ENCODE measurements at places on chromosomes 12 and 14.
A peak's percentile ranks its signal among the peaks of the same experiment; 100 is the strongest.

DNA sequence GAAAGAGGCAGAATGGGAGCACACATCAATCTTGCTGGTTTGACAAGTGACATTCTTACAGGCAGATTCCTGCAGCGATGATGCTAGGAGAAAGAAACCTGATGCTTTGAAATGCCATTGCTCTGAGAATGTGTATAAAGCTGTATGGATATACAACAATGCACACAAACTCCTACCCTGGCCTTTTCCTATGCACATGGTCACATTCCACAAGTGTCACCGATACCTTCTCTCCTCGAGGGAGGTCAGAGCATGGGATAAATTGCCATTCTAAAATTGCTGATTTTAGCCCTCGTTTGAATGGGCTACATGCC, 11.9 kb downstream of the FGF6 start:
- DNase-seq: no peak

DNA sequence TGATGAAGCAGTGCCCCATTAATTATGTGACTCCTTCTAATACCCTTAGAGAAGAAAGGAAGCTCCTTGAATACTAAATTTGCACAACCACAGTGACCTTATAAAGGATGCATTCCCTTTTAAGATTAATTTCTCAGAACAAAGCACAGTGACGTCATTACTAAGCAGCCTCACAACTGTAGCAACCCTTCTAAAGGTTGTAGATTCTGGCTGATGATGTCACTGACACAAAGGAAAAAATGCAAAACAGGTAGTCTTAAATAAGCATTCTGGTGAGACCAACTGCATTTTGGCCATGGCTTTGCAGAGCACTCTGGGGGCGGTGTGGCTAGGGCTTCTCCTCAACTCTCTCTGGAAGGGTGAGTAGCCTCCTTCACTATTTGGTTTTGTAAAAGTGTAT, 38.4 kb upstream of the OR4E1 start:
- no peak for DNase-seq

- DNase-seq: peak; percentile 45
These were observed 145.6 kb upstream of the NAV3 start for GRCh38 chr12:77685112-77685511.

DNA sequence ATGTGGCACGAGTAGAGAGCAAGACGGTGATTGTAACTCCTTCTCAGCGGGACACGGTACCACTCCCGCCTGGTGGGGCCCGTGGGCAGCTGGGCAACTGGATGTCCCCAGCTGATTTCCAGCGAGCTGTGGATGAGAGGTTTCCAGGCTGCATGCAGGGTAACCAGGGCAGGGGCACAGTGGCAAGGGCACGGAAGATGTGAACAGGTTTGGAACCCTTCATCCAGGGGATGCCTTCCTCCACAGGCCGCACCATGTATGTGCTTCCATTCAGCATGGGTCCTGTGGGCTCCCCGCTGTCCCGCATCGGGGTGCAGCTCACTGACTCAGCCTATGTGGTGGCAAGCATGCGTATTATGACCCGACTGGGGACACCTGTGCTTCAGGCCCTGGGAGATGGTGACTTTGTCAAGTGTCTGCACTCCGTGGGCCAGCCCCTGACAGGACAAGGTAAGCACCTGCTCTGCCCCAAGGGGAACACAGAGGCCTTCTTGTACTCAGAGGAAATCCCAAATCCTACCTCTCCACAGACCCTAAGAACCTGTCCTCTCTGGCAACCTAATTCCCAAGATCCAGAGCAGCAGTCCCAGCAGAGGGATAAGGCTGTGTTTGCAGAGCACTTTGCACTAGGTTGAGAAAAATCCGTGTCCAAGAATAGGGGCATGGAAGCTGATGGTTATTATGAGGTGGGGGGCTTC, 4.3 kb downstream of the PCK2 start:
- no peak for DNase-seq

- DNase-seq: no peak
These were observed 18.3 kb downstream of the MTRFR start for GRCh38 chr12:123251403-123252076.

- no peak for DNase-seq
These were observed 21.4 kb upstream of the NCOR2 start for GRCh38 chr12:124588751-124589267.

DNA sequence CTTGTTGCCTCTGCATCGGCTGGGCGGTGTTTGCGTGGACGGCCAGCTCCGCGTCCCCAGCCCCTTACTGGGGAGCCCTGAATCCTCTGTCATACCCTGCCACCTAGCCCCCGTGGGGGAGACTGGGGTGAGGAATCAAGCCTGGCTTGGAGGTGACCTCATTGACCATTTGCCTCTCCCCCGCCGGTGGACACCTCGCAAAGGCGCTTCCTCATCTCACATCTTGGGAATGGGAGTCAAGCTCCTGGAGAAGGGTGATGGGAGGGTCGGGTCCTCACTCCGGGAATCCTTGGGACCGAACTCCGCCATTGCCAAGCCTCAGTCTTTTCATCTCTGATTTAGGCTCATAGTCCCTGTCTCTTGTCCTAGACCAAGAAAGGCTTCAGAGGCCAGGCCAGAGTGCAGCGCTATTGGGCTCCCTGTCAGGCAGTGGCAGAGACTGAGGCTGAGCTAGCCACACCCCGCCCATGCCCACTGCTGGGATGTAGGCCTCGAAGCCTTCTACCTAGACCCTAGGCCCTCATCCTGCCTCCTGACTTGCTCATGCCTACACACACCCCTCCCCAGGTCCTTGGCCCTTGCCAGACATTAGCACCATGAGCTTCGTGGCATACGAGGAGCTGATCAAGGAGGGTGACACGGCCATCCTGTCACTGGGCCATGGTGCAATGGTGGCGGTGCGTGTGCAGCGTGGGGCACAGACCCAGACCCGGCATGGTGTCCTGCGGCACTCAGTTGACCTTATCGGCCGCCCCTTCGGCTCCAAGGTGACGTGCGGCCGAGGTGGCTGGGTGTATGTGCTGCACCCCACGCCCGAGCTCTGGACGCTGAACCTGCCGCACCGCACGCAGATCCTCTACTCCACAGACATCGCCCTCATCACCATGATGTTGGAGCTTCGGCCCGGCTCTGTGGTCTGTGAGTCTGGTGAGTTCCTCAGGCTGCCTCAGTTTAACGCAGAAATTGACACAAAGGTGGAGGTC, 678 bp downstream of the TRMT61A start:
- no peak for DNase-seq

- DNase-seq: no peak
These were observed 39.6 kb downstream of the TEAD4 start for GRCh38 chr12:2998789-2999264.

GRCh38 chr12:75428767-75429166, 37.9 kb downstream of the GLIPR1L2 start:
- no peak for DNase-seq

- DNase-seq: no peak
These were observed 10.3 kb upstream of the ADAM21 start for GRCh38 chr14:70441641-70442040.

GRCh38 chr12:12881151-12881909, 10.0 kb upstream of the GPRC5A start:
- DNase-seq: no peak

DNA sequence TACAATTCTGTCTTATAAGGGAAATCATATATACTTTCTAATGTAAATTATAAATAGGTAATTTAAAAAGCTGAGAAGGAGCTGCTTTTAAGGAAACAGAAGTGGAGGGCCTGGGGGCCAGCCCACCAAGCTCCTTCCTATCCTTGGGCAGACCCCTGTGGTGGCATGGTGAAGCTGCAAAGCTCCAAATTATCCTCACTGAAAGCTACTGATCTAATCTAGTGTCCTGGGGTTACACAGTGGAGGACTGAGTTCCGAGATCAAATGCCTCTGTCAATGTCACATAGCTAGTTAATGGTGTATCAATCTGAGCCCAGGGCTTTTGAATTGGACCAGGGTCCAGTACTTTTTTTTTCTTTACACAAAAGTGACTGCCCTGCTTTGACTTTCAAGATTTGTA, 355.4 kb downstream of the CEP128 start:
- no peak for DNase-seq

- no peak for DNase-seq
These were observed 197.0 kb downstream of the SYNE2 start for GRCh38 chr14:64049616-64050381.

DNA sequence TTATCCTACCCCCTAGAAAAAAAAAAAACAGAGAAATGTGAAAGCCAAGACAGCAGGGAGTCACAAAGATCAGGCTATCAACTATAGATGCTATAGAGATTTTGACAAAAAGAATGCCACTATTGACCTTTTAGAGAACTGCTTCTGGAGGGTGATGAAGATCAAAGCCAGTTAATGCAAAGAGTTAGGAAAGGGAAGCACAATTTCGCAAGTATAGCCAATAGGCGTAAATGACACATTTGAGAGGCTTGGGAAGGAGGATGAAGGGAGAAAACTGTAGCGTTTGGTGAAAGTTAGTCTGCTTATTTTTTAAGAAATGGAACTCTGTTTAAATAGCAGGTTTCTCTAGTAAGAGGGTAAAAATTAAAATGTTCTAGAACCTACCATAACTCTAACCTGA, 190.7 kb downstream of the DUSP6 start:
- no peak for DNase-seq

DNA sequence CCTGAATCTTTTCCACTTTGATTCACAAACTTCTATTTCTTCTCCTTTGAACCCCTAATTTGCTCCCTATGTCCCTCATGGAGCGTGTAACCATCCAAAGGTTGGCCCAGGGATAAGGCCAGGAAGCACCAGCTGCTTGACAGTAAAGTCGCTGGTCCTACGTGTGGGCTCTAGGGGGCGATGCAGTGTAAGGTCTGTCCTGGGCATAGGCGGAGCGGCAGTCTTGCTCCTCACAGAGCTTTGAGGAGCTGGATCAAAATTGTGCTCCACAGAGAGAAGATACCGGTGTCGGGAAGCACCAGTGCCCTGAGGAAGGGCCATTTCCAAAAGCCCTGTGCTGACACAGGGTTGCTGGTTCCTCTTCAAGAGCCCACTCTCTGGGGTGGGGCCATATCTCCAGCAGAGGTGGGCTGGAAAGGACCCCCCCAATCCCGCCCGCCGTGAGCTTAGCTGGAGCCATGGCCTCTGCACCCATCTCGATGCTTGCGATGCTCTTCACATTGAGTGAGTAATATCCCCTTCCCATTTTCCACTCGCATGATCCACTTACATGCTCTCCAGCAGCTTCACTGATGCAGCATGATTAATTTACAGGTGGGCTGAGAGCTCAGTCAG, 49.9 kb upstream of the OR4E1 start:
- DNase-seq: no peak

DNA sequence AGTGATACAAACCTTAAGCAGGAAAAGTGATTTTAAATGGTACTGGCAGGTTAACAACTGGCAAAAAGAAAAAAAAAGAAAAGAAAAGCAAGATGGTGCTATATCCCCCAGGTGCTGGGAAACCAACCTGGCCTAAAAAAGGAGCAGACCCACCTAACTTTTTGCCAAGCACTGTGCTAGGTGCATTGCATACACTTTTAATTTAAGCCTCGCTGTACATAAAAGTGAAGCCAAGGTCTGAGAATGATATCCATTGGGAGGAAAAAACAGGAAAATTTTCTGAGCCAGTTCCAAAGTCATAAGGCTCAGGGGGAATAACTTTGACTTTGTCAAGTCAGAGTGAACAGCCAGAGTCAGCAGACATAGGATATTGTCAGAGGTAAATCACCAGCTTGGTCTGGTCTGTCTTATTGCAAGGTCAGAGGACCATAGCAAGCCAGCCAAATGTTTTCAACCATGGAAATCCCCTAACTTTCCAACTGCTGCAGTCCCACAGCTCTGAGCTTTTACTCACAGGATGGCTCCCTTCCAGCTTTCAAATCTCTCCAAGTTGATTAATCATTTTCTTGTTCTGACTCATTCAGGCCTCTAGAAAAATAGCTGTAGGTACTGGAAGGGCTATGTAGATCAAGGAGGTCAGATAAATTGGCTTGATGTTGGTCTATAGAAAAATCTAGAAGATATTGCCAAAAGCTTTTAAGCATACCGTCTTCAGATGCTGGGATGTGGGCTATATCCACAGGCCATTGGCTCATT, 412.9 kb downstream of the RAD51B start:
- DNase-seq: no peak

DNA sequence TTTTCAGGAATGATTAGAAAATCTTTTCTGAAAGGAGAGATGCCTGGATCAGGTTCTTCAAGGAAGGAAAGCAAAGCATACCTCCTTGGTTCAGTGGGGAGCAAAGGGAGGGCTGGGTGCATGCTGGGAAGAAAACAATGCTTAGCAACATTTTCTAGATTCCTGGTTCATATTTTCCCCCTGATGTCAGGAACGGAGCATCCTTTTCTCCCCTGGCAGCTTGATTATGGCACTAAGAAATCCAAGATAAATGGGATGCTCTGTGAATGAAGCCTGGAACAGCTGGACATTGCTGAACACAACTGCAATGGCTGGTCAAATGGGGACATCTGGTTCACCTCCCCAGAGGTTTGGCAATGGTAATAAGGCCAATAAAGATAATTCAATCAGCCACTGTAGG, 50.9 kb downstream of the KCNA5 start:
- no peak for DNase-seq

DNA sequence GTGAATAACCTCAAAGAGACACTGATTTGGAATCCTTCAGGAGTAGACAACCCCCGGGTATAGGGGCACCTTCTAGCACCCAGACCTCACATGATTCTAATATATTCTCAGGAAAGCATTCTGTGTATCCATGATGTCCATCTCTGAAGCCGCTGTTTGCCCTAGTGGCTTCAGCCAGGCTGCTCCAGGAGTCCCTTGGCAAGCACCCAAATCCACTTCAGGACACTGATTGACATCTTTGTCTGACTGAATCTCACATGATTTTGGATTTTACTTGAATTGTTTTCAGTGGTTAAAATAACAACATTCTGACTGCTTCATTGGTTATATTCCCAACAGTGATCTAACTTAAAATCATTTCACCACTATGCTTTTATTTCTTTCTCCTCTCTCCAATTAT, 390.5 kb upstream of the CLEC14A start:
- DNase-seq: no peak

- DNase-seq: no peak
These were observed 2.7 kb downstream of the KITLG start for GRCh38 chr12:88577537-88577936.

DNA sequence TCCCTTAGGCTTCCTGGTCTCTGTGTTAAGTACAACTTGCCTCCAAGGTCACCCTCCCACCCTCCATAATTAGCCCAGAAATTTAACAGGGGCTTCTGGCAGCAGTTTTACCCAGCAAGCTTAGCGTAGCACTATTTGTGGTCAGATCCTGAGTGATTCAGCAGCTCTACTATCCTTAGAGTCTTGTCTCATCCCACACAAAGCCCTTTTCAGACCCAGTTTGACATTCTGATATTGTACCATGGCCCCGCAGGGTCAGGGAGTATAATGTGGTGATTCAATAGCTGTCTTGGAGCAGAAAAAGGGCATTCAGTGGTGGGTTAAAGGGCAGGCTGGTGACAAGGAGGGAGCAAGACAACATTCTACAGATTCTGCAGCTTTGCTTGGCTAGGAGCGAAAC, 153.8 kb upstream of the DDHD1 start:
- DNase-seq: peak; percentile 80

DNA sequence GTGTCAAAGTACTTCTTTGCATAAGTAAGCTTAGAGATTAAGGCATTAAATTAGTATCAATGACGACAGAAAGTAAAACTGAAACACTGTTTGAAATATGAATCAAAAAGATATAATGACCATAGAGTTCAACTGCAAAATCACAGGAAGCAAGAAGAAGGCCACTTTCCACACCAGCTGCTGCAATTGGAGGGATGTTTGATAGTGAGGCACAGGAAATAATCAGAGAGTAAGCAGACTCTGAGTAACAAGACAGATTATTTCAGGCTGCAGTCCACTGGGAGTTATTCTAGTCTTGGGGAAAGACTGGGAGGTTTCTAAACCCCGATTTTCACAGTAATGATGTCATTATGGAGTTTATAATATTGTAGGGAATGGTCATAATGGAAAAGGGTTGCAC, 12.9 kb downstream of the MDGA2 start:
- DNase-seq: no peak

All from caudate nucleus (tissue), 63 donors.